ENCODE measurements at places on chromosomes 11 and 22.
A peak's percentile ranks its signal among the peaks of the same experiment; 100 is the strongest.

GRCh38 chr22:49009359-49010063 is 818.2 kb downstream of the BRD1 start:
- no peak for DNase-seq

DNA sequence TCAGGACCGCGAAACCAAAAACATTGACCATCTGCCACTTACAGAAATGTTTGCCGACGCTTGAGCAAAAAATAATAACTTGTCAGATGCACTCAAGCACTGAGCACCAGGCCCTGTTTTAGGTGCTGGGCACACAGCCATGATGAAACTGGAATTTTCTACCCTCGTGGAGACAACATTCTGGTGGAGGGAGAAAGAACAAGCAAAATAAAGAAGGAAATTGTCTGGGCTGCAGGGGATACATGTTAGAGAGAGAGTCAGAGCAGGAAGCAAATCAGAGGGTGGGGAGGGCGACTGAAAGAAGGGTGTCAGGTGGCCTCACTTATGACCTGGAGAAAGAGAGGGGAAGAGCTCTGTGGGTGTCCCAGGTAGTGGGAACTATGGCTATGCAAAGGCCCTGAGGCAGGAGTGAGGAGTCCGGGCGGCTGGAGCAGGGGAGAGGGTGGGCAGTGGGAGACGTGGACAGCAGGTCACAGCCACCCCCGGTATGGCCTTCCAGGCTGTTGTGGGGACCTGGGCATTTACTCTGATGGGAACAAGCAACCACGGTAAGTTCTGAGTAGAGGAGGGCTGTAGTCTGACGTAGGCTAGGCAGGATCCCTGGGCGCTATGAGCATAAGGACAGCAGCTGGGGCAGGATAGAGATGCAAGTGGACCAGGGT is 78.8 kb downstream of the MYEOV start:
- peak; percentile 6 for DNase-seq

GRCh38 chr22:41238570-41239442 is 1.9 kb downstream of the CHADL start:
- DNase-seq = no peak

DNA sequence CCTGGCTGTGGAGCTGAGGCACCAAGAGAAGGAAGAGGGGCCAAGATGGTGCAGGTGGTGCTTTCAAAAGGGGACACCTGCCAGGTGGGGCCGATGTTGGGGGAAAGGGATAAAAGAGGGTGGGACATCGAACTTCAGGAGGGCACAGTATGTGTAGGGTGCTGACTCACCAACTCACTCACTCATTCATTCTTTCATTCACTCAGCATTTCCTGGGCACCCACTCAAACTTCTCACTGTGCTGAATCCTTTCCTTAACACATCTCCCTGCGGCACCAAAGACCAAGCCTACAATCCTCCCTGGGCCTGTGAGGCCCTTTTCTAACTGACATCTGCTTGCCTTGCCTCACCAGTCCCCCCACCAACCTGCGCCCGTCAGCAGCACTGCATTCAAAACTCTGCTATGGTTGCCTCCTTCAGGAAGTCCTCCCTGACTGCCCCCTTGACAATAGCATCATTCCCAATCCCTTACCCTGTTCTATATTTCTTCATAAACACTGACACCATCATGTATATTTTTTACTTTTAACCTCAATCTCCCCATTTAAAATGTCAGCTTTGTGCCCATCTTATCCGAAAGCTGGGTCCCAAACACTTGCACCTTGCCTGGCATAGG is 246.6 kb downstream of the MN1 start:
- no peak for DNase-seq

DNA sequence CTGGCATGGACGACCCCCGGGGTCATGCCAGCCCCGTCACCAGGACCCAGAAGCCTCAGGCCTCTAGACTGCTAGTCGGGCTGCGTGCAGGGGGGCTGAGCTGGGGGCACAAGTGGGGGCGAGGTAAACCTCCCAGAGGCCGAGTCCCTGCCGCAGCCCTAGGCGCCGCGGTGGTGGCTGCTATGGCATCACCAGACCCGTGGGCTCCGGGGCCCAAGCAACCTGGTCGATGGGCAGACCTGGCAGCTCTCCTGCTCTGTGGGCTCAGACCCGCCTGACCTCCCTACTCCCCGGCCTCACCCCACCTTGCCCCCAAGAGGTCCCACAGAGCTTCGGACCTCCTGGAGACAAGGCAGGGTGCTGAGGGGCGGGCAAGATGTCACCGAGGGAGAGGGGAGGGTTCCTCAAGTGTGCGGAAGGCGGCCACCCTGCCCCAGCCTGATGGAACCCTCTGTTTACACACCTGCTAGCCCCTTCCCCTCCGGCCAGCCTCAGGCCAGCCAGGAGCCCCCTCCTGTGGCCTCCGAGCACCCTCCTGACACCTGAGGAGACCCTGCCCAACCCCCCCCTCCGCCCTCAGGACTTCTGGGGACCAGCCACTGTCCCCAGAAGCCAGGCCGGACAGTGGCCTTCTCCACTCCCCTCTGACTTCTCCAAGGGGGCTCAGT is 9.4 kb downstream of the IGF2 start:
- no peak for DNase-seq

GRCh38 chr11:10844796-10845195 is 13.1 kb downstream of the ZBED5 start:
- DNase-seq = no peak

- no peak for DNase-seq
These were observed 12.0 kb downstream of the OR5B21 start for GRCh38 chr11:58495906-58496305.

DNA sequence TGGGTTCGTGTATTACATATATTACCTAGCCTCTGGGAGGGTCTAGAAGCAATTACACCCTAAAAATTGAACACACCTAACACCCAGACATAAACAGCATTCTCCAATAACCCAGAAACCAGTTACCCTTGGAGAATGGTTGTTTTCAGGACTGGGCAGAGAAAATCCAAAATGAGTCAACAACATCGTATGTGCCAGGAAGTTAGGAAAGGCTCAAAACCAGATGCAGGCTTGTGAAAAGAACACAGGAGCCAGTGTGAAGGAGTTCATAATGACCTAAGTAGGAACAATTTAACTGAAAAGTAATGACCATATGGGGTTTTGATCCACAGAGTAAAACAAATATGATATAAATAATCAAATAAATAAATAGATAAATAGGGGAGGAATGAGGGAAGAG is 5.1 kb upstream of the CLPB start:
- DNase-seq = no peak

DNA sequence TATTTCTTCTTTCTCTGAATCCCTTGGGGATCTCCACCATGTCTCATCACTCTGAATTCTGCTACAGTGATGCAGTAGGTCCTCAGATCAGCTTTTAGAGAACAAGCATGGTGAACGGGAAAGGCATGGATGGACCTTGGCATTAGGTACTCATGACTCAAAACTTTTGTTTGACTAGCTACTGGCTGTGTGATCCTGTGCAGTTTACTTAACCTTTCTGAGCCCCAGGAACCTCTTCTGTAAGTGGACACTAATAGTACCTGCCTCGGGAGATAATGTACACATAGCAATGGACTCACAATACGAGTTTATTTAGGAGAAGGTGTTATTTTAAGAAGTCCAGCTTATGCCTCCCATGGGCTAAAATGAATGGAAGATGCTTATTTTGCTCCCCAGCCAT is 184.7 kb upstream of the TBCEL start:
- no peak for DNase-seq

GRCh38 chr11:27717801-27718229 is 17.6 kb upstream of the BDNF start:
- DNase-seq = no peak

DNA sequence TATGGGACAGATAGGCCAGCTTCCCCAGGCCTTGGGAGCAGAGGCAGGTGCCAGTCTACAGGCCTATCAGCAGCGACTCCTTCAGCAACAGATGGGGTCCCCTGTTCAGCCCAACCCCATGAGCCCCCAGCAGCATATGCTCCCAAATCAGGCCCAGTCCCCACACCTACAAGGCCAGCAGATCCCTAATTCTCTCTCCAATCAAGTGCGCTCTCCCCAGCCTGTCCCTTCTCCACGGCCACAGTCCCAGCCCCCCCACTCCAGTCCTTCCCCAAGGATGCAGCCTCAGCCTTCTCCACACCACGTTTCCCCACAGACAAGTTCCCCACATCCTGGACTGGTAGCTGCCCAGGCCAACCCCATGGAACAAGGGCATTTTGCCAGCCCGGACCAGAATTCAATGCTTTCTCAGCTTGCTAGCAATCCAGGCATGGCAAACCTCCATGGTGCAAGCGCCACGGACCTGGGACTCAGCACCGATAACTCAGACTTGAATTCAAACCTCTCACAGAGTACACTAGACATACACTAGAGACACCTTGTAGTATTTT is 26.6 kb upstream of the L3MBTL2 start:
- no peak for DNase-seq

DNA sequence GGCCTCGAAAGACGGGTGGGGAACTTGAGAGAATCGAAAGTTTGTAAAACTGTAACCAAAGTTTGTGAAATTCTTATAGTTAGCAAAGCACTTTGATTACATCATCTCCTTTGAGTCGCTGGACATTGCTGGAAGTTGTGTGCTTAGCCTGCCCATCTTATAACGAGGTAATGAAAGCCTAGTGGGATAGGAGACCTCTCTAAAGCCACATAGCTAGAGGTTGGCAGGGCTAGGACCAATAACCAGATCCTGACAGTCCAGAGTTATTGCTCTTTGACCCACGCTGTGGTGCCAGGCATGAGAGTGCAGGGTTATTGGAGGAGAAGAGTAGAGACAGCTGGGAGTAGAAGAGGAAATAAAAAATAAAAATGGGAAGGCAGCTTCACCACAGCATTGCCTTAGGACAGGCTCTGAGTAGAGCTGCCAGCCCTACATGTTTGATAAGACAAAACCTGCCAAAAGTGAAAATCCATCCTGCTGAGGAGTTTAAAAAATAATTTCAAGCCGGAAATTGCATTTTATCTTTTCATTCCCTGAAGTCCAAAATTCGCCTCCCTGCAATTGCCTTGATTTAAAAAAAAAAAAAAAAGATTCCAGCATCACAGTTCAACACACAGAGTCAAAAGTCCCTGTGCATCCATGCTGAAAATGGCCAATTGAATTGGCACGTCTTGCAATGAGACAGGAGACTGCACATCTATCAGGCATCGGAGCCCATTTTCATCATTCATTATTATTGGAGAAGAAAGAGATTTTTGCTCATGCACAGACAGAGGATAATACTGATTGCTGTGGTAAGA is 225.5 kb upstream of the POU2AF2 start:
- DNase-seq = no peak

- DNase-seq = peak; percentile 73
These were observed 14.7 kb downstream of the EPS8L2 start for GRCh38 chr11:720642-721246.

GRCh38 chr11:41842673-41843072 is 383.2 kb upstream of the LRRC4C start:
- DNase-seq = no peak

DNA sequence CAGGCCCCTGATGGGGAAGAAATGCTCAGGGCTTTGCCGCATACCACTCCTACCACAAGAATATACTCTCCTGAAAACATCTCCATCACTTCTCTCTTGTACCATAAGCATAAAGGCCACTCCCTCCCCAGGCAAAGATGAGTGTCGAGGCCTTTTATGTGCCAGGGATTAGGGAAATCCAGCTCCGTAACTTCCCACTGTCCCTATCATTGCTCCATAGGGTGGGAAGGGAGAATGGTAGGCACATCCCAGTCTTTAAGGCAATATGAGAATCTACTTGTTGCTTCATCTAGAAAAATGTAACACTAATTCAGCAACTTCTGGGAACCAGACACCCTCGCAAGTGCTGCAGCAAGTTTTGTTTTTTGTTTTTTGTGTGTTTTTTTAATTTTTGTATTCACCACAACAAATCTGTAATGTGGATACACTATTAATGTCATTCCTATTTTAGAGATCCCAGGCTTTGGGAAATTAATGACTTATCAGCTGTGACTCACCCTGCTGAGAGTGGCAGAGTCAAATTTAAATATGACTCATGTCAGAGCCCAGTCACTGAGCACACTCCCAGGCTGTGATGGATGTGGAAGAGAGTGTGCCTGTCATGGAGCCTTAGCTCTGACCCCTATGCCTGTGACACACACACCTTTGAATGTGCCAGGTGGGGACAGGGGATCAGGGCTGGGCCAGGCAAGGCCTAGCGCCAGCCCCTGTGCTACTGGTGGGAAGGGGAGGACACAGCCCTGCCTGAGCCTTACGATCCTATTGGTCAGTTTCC is 23.4 kb downstream of the PANX1 start:
- DNase-seq = no peak
